Activated CD4-positive, alpha-beta T cell treated with anti-CD3 and anti-CD28 coated beads for 4 hours (primary cell): ENCODE measurements at places on chromosomes 16 and 17.

DNA sequence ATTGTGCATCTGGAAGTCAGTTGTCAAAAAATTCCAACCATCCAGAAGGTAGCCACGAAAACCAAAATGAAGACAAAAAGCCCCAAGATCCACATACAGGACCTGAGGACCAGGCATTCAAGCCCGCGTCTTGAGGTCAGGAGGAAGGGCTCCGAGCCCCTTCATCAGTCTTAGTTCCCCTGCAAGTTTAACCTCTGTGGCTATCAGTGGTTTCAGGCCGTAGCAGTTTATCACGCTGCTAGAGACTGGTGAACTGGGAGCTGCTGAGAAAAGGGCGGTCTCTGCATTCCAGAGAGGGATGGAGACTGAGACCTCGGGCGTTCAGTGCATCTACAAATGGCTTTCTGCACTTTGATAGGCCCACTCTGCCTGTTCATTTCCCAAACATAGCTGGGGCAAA lies 70.6 kb downstream of the IRF8 start:
- DNase-seq = no peak

DNA sequence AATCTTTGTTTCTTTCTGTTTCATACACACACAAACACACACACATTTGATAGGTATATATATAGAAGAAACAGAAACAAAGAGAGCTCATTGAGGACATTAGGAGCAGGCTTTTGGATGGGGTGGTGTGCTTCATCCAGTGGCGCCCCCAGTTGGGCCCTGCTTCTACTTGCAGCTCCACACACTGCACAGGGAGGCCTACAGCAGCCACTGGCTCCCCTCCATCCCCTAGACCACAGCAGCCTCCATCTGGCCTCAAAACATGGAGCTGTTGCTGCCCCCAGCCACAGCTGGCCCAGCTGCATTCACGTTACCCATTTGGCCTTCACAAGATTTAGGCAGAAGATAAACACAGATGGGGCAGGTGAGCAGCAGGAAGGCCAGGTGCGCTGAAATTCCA lies 33.1 kb upstream of the NF1 start:
- DNase-seq = no peak

GRCh38 chr17:61519754-61520440 lies 67.7 kb downstream of the TBX4 start:
- DNase-seq = no peak

- DNase-seq = no peak
Observed at GRCh38 chr16:85750827-85751697, at the start of gene C16orf74. TSS of gene C16orf74 (minus strand) at chr16:85751096. CDS start at chr16:85735217, 15,879 bp downstream.

DNA sequence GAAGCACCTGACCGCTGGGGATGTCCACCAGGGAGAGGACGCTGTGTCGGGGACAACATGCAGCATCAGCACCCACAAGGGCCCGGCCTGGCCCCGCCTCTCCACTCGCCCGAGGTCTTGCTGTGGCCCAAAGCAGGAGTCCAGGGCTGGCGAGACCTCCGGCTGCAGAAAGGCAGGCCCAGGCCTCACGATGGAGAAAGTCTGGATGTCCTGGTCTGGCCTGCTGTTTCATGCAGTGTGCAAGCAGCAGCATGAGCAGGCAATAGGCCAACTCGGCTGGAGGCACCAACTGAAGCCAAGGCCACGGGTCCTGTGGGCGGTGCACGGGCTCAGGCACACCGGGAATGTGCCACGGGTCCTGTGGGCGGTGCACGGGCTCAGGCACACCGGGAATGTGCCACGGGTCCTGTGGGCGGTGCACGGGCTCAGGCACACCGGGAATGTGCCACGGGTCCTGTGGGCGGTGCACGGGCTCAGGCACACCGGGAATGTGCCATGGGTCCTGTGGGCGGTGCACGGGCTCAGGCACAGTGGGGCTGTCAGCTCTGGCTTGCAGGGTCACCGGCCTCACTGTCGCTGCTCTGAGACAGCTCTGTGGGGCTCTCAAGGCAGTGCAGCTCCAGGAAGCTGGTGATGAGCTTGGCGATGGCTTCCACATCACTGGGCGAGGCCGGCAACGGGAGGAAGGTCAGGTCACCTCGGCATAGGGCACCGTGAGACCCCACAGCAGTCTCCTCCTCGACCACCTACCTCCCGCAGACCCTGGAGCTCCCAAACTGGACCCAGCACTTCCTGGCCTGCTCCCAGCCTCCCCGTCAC lies 6.9 kb downstream of the CYBC1 start:
- no peak for DNase-seq

DNA sequence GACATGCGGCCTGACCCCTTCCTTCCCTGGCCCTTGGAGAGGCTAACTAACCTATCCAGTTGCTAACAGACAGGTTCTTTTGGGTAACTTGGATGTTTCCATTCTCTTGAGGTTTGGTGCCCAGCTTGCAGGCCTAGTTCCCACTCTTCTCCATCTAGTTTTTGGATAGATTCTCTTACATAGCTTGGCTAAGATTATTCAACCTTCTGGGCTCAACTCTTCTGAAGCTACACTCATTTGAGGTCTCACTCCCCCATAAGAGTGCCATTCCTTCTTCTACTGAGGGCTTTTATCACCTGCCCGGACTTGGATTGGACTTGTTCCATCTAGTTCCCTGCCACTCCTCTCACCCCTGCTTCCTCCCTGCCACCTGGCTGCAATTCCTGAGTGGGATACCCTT lies 44.1 kb upstream of the MARCHF10 start:
- DNase-seq = no peak

DNA sequence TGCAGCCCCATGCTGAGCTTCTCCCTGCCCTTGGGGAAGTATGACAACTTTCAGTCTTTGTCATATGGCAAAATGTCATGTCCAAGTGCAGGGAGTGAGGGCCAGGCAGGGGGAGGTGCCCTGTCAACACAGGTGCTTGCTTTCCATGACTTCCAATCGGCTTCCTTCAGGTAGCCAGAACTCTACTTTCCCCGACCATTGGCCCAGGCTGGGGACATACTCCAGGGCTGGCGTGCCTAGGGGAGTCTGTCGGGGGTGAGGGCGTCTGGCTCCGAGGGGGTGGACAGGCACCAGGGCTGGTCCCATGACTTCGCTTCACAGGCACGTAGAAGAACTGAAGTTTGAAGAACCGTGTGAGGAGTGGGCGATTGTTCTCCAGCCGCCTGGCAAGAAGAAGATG lies 19.8 kb upstream of the PIK3R6 start:
- DNase-seq = no peak

DNA sequence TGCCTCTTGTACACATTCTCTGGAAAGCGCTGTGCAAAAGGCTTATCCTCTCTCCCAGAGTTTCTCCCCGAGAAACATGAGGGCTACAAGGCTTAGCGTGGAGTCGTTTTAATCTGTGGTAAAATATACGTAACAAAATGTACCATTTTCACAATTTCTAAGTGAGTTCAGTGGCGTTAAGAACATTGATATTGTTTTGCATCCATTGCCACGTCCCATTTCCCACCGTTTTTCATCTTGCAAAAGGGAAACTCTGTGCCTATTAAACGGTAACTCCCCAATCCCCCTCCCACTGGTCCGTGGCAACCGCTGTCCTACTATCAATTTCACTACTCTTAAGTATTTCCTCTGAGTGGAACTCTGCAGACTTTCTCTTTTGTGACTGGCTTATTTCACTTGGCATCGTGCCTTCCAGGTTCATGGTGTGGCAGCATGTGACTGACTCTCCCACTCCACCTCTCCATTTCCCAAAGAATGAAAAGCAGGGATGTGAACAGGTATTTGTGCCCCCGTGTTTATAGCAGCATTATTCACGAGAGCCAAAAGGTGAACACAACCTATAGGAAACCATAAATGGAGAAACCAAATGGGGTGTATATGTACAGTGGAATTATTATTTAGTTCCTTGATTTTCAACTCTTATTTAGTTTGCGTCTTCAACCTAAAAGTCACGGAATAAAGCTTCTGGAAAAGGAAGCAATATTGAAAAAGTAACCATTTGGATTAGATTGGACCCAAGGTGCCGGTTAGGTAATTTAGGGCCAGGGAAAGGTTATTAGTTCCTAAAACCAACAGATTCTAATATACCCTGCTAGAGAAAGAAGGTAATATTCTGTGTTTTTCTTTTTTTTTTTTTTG lies 1.1 kb upstream of the USP32 start:
- peak; percentile 20 for DNase-seq

GRCh38 chr17:19386974-19387920 lies at the start of gene MFAP4:
TSS of gene MFAP4 (minus strand) at chr17:19387190. CDS start at chr17:19387155, 35 bp downstream.
- no peak for DNase-seq

DNA sequence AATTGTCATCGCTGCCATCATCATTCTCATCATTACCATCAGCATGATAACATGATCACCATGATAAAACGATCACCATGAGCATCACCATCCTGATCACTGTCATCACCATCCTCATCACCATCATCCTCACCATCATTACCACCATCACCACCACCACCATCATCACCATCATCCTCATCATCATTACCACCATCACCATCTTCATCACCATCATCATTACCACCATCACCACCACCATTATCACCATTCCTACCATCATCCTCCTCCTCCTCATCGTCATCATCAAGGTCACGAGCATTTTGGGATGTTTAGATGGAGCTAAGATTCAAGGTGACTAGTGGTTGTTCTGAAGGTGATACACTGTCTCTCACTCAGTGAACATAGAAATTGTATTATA lies 221.0 kb downstream of the FOXL1 start:
- no peak for DNase-seq

DNA sequence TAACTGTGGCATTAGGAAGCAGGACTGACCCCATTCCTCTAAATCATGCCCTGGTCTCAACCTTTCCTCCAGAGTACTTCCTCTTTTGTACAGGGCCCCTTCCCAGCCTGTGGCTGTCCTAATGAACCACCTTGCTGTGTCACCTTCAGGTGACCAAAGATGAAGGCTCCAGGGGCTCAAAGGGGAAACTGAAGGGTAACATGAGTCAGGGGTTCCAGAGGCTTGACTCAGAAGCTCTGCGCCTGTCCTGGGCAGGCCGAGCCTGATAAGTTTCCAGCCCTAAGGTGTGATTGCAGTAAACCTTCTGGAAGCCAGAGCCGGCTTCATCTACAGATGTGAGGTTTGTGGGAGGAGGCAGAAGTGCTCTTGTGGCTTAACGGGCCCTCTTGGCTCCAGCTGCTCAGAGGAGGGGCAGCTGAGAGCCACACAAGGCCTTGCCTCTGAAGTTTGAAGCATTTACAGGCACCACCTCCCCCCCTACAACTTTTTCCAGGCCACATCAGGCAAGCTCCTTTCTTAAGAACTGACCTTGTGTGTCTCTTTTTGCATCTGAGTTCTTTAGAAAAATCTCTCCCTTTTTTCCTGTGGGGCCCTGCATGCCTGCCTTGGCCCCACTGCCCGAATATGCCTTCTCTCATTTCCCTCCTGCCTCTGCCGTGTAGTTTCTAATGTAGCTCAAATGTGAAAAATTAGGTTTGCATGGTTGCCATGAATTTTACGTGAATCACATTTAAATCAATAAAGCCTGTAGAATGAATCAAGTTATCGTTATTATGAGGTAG lies 149.9 kb downstream of the CLEC16A start:
- peak; percentile 69 for DNase-seq

- DNase-seq = peak; percentile 44
Observed at GRCh38 chr16:3149630-3150345, 15.0 kb downstream of the ZNF213 start.

- DNase-seq = no peak
Observed at GRCh38 chr16:69858191-69859104, 92.7 kb upstream of the CLEC18A start.

GRCh38 chr16:11675561-11676511 lies 7.6 kb downstream of the SNN start:
- peak; percentile 35 for DNase-seq

DNA sequence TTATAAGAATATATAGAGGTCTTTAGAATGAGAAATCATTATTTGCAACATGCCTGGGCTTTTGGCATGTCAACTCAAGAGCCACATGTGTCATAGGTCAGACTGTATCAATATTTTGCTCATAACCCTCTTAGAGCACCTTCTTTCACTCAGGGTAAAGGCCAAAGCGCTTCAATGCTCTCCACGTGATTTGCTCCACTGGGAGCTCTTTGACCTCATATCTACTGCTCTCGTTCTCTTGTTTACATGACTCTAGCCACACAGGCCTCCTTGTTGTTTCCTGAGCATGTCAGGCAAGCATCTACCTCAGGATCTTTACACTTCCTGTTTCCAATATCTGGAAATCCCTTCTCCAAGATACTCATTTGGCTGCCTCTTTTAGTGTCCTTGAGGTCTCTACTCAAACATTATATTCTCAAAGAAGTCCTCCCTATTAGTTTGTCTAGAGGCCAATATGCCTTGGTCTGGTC lies 148.4 kb downstream of the TOX3 start:
- no peak for DNase-seq

DNA sequence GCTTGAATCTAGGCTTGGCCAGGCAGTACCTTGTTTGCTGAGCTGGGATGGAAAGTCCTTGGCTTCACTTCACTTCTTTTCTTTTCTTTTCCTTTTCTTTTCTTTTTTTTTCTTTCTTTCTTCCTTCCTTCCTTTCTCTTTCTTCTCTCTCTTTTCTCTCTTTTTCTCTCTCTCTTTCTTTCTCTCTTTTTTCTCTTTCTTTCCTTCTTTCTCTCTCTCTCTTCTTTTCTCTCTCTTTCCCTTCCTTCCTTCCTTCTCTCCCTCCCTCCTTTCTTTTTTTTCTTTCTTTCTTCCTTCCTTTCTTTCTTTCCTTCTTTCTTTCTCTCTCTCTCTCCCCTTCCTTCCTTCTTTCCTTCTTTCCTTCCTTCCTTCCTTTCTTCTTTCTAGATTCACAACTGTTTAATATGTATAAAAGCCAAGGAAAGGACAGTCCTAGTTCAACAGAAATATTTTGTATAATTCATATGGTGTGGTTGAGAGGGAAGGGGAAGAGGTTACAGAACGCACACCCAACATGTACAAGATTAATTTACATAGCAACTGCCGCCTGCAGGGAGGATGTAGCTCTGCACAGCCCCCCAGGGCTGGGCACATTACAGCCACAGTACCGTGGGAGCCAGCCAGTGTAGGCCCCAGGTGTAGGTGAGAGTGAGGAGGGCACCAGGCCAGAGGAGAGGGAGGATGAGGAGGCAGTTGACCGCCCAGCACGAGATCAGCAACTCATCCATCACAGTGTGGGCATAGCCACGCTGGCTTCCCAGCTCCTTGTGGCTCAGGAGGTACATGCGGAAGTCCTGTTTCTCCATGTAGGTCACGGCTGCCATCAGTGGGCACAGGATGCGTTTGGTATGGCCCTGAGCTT lies 9.7 kb upstream of the ITGB3 start:
- no peak for DNase-seq

- DNase-seq = no peak
Observed at GRCh38 chr16:28555561-28555960, 1.8 kb downstream of the SGF29 start.

GRCh38 chr17:81349397-81350319 lies 45.6 kb upstream of the BAHCC1 start:
- DNase-seq = no peak

DNA sequence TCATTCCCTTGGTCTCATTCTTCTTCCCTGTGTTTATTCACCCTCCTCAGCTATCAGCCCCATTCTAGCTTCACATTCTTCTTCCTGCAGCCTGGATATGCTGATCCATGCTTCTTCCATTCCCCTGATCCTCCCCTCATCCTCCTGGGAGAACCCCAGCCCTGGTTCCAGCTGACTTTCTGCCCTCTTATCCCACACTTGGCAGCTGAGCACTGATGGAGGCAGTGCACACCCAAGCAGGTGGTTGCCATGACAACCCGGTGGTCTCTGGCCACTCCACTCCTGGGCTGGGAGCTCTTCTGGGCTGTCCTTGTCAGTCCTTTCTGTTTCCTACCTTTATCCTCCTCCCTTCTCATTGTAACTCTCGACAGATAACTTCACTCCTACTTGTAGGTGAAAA lies 16.7 kb upstream of the TUBG2 start:
- no peak for DNase-seq

- peak; percentile 58 for DNase-seq
Observed at GRCh38 chr17:39547713-39548478, 59.8 kb downstream of the NEUROD2 start.

- no peak for DNase-seq
Observed at GRCh38 chr16:3825103-3825502, 55.4 kb downstream of the CREBBP start.

GRCh38 chr17:45384047-45384788 lies 48.5 kb downstream of the ARHGAP27 start:
- no peak for DNase-seq
